ENCODE measurements at places on chromosomes 3 and 15.

DNA sequence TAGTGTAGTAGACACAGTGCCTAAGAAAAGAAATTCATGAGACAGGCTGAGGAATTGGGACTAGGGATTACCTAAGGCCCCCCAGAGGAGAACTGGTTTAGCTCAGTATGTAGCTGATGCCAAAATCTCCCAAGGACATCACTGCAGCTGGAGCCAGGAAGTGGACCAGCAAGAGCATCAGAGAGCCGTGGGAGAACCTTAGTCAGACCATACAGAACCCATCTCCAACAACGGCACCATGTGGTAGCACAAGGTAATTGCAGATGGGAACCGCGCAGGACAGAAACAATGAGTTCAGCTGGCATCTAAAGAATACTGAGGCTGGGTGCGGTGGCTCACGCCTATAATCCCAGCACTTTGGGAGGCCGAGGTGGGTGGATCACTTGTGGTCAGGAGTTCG, 81.7 kb downstream of the WNT5A start:
- H3K36me3 ChIP-seq: no peaks in the 10 kb centered on the region
- no peak for DNase-seq
- no peaks in the 10 kb centered on the region for H3K27me3 ChIP-seq
- no peak overlapping the region for H3K27ac ChIP-seq
- H3K4me3 ChIP-seq: no peak overlapping the region

- H3K4me1 ChIP-seq: no peaks in the 10 kb centered on the region
- H3K4me3 ChIP-seq: no peak overlapping the region
- no peak overlapping the region for H3K27ac ChIP-seq
- no peak for DNase-seq
Measured at GRCh38 chr3:131223373-131224289, 157.9 kb upstream of the NUDT16 start.

- H3K36me3 ChIP-seq: no peaks in the 10 kb centered on the region
- no peak overlapping the region for H3K27ac ChIP-seq
- no peaks in the 10 kb centered on the region for H3K27me3 ChIP-seq
- no peak for DNase-seq
- H3K4me1 ChIP-seq: no peaks in the 10 kb centered on the region
Measured at GRCh38 chr3:181797431-181797830, 85.7 kb downstream of the SOX2 start.

DNA sequence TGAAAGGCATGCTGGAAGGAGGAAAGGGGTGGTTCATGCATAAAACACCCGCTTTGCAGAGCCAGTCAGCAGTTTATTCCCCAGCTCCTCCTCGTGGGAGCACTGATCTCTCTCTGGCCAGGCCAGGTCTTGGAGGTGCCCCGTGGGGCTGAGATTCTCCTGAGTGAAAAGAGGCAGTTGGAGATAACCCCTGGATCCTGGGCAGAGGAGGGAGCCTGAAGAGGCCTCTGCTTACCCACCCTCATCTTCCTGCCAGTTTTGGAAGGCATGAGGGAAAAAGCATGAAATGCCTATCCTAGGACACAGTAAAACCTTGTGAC, 108.3 kb downstream of the SEMA5B start:
- peaks cover 10% of the 10 kb centered on the region for H3K27me3 ChIP-seq
- no peak overlapping the region for H3K4me3 ChIP-seq
- H3K36me3 ChIP-seq: no peaks in the 10 kb centered on the region

GRCh38 chr3:184328516-184328915, 8.9 kb upstream of the FAM131A start:
- H3K27ac ChIP-seq: no peak overlapping the region
- no peaks in the 10 kb centered on the region for H3K27me3 ChIP-seq
- no peaks in the 10 kb centered on the region for H3K4me1 ChIP-seq
- H3K4me3 ChIP-seq: no peak overlapping the region
- peaks cover 84% of the 10 kb centered on the region for H3K36me3 ChIP-seq

DNA sequence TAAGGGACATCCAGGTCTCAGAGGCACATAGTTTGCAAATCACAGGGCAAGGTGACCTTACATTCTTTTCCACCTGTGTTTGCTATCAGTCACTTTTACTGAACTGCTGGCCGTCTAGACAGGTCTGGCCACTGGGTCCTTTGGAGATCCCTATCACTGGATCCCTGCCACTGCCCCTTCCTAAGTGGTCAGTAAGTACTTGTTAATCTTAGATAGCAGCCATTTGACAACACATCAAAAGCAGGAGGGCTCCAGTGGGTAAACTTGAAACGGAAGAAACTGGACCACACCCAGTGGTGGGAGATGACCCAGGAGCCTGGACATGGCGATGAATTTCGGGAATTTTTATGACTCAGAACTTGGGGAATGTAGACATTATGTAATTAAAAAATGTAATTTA, 28.9 kb upstream of the RASGRP1 start:
- H3K27me3 ChIP-seq: no peaks in the 10 kb centered on the region
- no peak overlapping the region for H3K27ac ChIP-seq
- H3K36me3 ChIP-seq: no peaks in the 10 kb centered on the region

- H3K36me3 ChIP-seq: no peaks in the 10 kb centered on the region
- DNase-seq: no peak
- no peak overlapping the region for H3K4me3 ChIP-seq
- no peak overlapping the region for H3K27ac ChIP-seq
Measured at GRCh38 chr3:145219355-145220235, 941.4 kb downstream of the PLOD2 start.

DNA sequence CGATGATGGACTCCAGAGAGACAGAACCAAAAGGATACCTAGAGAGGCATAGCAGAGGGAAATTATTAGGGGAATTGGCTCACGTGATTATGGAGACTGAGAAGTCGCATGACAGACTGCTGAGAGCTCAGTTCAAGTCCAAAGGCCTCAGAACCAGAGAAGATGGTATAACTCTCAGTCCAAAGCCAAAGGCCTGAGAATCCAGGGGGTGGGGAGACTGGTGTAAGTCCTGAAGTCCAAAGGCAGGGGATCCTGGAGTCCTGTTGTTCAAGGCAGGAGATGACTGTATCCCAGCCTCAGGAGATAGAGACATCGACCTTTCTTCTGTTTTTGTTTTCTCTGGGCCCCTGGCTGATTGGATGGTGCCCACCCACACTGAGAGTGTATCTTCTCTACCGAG, 1.2 kb upstream of the KLHL6 start:
- H3K4me1 ChIP-seq: peaks cover 39% of the 10 kb centered on the region
- no peaks in the 10 kb centered on the region for H3K36me3 ChIP-seq
- no peak for DNase-seq
- no peak overlapping the region for H3K27ac ChIP-seq

GRCh38 chr15:38781196-38781595, 216.6 kb upstream of the RASGRP1 start:
- no peaks in the 10 kb centered on the region for H3K27me3 ChIP-seq
- H3K4me3 ChIP-seq: no peak overlapping the region
- DNase-seq: no peak
- no peaks in the 10 kb centered on the region for H3K4me1 ChIP-seq
- no peaks in the 10 kb centered on the region for H3K36me3 ChIP-seq
